Coronary artery (tissue), 2 donors: ENCODE measurements at places on chromosomes 16 and 17.

GRCh38 chr16:75105306-75106061 lies 11.1 kb downstream of the LDHD start:
- DNase-seq: no peak

GRCh38 chr16:7236824-7237410 lies 95.7 kb upstream of the RBFOX1 start:
- DNase-seq: no peak

- DNase-seq: no peak
Measured at GRCh38 chr16:87919681-87919994, 16.7 kb downstream of the CA5A start.

DNA sequence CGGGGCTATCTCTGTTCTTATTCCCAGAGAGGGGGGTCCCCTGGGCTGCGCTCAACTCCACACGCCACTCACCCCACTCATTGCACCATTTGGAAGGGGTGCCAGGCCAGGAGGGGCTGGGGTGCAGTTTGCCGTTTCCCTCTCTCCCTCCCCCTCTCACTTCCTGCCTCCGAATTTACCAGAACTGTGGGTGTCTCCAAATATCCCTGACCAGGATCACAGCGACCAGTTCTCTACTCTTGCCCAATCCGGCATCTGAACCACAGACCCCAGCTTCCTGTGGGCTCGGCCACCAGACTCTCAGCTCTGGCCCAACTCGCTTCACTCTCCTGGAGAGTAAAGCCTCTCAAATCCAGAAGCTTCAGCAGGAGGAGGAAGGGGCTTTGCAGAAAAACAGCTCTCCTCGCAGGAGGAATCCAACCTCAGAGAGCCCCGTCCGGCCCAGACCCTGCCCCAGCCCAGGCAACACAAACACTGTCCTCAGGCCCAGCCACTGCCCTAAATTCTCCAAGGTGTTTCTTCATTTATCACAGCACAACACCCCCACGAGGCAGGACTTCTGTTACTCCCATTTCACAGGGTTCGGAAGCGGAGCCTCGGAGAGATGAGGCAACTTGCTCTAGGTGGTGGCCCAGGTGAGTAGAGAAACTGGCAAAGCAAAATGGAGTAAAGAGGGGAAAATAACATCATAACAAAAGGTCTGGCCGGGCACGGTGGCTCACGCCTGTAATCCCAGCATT lies 423 bp upstream of the ASGR2 start:
- no peak for DNase-seq

GRCh38 chr17:42872251-42872965 lies 21.4 kb downstream of the AOC3 start:
- no peak for DNase-seq

GRCh38 chr17:6052926-6053325 lies 17.3 kb upstream of the WSCD1 start:
- DNase-seq: no peak

DNA sequence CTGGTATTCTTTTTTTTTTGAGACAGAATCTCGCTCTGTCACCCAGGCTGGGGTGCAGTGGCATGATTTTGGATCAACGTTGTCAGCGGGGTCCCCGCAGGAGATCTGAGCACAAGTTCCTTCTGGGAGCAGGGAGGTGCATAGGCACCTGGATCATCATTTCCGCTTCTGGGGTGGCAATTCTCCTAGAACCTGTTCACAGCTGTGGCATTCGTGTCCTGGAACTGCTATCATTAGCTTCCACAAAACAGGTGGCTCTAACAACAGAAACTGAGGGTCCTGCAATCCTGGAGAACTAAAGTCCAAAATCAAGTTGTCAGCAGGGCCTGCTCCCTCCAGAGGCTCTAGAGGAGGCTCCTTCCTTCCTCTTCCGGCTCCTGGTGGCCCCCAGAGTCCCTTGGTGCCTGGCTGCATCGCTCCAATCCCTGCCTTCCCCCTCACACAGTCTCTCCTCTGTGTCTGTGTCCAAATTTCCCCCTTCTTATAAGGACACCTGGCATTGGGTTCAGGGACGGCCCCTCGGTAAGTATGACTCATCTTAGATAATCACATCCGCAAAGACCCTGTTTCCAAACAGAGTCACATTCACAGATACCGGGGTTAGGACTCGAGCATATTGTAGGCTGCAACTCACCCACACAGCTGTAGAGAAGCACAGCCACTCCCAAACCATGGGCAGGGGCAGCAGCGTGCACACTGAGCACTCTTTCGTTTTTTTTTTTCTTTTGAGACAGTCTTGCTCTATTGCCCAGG lies 43.5 kb upstream of the KLHDC4 start:
- DNase-seq: no peak

DNA sequence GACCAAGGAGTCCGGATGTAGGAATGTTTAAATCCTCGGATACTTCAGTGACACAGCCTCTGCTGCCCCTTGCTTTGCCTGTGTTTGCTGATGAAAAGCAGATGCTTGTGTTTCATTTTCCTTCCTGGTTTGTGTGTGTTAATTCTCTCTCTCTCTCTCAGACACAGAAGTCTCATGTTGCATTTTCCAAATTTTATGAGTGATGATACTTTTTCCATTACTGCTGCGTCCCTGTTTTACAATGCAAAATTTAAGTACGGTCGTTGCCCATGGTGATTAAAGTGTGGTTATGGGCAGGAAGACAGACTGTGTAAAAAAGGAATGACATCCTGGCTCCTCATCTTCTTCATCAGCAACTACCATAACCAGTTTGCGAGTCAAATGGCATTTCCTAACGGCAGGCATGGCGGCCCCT lies 5.7 kb downstream of the RMI2 start:
- no peak for DNase-seq

DNA sequence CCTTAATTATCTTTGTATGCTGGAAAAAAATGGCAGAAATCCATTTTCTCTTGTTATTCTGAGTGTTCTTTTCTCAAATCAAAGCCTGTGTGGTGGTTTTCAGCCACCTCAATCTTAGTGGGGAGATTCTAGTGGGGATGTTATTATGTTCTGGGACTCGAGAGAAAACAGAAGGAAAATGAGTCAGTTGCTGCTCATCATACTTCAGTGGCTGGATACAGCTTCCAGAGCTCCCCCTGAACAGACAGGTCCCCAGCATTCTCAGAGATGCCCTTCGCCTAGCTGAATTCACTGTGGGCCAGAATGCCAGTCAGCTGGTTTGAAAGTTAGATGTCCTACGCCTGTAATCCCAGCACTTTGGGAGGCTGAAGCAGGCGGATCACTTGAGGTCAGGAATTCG lies 8.5 kb downstream of the ST6GALNAC1 start:
- no peak for DNase-seq

GRCh38 chr16:47395733-47396498 lies 64.9 kb downstream of the ITFG1 start:
- no peak for DNase-seq

GRCh38 chr16:10525214-10525825 lies 55.1 kb downstream of the EMP2 start:
- no peak for DNase-seq

DNA sequence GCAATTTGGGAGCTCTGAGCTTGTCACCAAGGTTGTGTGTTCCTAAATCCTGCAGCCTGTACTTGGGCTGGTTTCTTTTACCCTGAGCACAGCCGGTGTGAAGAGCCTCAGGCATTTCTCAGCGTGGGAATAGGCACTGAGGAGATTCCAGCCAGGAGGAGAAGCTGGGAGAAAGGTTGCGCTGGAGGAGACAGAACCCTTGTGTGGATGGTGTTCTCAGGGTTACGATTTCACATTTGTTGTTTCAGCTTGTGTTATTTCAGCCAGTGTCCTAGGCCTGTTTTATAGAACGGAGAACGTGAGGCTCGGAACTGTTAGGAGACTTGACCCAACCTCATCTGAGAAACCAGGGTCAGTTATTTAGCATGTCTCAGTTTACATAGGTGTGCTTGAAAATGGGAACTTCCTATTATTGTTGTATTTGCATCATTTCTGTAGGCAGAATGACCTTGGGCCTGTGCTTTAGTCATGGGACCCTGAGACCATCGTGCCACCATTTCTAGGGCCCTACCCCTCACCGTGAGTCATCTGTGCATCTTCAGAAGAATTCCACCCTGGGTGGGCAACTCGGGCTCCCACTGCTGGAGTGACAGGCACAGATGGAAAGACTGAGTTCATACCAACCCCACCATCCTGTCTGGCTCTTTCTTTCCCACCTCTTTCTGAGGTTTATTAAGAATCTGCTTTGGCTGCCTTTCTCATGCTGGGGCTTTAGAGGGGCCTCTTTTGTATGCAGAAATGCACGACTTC lies 134.9 kb downstream of the MSI2 start:
- no peak for DNase-seq

GRCh38 chr16:19291475-19291874 lies 5.9 kb downstream of the CLEC19A start:
- no peak for DNase-seq

DNA sequence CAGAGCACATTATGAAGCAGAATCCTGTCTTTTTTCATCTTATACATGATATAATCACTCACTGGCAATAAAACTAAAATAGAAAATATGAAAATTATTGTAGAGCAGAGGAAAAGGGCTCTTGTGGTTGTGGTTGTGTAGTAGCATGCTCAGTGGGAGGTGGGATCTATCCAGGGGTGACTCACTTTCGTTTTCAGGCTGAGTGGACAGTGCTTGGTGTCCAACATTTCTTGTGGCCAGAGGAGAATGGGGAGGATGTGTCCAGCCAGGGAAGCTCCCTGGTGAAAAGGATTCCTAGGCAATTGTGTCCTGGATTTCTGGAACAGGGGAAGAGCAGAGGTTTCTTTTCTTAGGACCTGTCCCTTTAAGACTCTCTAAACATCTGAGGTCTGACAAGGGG lies 31.9 kb upstream of the CPHXL start:
- no peak for DNase-seq

DNA sequence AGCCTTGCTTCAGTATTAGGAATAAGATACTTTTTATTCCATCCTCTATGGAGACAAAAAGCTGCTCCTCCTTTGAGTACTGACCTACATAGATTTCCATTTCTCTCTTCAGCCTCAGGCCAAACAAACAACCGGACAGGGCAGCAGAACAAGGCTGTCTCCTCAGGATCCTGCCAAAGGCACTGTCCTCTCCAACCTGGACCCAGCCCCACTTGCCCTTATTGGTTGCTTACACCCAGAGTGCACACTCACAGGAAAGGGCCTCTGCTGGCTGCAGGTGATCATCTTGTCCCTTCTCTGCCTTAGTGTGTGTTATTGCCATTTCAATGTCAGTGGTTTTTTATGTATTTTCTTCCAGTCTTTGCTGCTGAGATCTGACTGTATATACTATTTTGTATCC lies 26.6 kb downstream of the LIG3 start:
- no peak for DNase-seq

DNA sequence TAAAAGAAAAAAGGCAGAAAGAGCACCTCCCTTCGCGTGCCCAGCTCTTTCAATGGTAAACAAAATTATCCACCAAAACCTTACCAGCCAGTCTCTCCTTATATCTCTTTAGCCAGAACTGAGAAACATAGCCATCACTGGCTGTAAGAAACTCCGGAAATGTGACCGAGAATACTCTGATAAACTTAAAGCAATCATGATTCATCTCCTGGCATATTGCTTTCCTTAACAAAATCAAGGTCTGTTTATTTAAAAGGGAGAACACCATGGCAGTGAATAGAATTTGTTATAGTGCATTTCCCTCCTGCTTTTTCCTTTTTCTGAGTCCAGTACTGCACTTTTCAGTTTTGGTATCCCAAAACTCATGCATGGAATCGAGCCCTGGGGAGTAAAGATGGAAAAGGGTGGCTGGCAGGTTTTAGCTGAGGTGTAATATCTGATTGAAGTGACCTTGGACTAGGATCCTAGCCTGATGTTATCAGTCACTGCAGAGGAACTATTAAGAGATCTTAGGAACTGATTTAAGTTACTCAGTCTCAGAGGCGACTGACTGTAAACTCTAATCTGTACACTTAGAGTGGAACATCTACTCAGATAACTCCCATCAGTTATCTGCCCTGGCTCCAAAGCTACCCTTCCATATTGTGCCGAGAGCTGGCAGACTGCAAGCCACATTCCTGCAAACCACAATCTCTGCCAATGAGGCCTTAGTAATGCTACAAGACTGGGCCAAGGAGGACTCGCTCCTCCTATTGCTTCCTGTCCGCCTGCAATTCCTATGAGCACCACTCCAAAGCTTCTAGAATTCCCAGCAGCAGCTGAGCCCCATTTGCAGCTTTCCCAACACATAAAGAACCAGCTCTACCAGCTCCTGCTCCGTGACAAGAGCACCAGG lies 7.4 kb upstream of the COX10 start:
- no peak for DNase-seq

GRCh38 chr16:75002474-75002873 lies 3.6 kb downstream of the ZNRF1 start:
- DNase-seq: no peak

DNA sequence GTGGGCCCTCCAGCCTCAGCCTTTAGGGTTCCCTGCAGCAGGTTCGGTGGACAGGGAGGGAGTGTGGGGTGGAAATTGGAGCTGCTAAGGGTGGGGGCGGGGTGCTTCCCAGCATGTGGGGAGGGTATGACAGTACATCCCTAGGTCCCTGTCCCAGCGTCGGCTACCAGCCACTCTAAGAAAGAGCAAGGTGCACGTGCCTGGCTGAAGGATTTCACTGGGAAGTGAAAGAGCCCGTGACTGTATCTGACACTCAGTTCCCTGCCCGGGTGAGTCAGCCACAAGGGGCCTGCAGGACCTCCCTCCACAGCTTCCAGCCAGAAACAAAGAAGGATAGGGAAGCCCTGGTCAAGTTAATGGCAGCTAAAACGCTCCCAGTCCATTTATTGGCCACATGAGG lies 4.1 kb downstream of the SNRNP25 start:
- peak; percentile 61 for DNase-seq
